ENCODE measurements at places on chromosomes 6 and 20. TPM values are rescaled to one million over a fixed set of nuclear protein-coding genes. Genes with fewer than 3 reads are reported as not detected.

CD93 gene
- 14.2 TPM for total RNA-seq

- no peak within 1 kb of the TSS for H3K4me3 ChIP-seq
- no peaks in the 10 kb centered on the region for H3K4me1 ChIP-seq
- no peak for DNase-seq
- no peak within 1 kb of the TSS for H3K27ac ChIP-seq
These were observed at the start of gene CDH26 for GRCh38 chr20:59958123-59958522. Gene CDH26, plus strand, starts transcription at chr20:59958423. Its CDS starts 304 bp downstream, at chr20:59958727.

- no peak for DNase-seq
- no peaks in the 10 kb centered on the region for H3K27me3 ChIP-seq
- H3K27ac ChIP-seq = no peak overlapping the region
- no peaks in the 10 kb centered on the region for H3K36me3 ChIP-seq
- no peaks in the 10 kb centered on the region for H3K4me1 ChIP-seq
These were observed 116.8 kb downstream of the OTOR start for GRCh38 chr20:16864963-16865362.

- no peak for DNase-seq
- H3K27ac ChIP-seq = no peak overlapping the region
- no peaks in the 10 kb centered on the region for H3K36me3 ChIP-seq
- H3K4me1 ChIP-seq = peaks cover 7% of the 10 kb centered on the region
These were observed 272.8 kb upstream of the SLC35B3 start for GRCh38 chr6:8707956-8708772.

GRCh38 chr6:107676042-107676441, 148.1 kb downstream of the SCML4 start:
- no peaks in the 10 kb centered on the region for H3K27me3 ChIP-seq
- no peak overlapping the region for H3K4me3 ChIP-seq
- DNase-seq = no peak
- peaks cover 5% of the 10 kb centered on the region for H3K4me1 ChIP-seq
- H3K27ac ChIP-seq = no peak overlapping the region
- no peaks in the 10 kb centered on the region for H3K36me3 ChIP-seq

DNA sequence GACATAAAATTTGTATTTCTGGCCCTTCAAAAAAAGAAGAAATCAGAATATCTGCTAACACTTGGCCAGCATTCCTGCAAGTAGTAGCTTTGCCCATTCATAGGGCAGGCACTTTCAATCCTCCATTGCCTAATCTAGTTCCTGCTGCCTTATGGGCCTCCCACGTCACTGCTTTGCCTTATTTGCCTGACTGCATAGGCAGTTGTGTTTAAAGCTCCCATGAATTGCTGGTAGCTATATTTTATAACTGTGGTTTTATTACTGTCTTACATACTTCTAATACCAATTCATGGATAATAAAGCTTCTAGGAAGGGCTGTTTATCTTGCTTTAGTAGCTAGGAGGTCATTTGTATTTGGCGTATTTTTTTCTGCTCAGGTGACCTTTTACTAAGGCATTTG, 7.7 kb upstream of the SLC35A1 start:
- DNase-seq = no peak
- no peak overlapping the region for H3K27ac ChIP-seq
- H3K27me3 ChIP-seq = no peaks in the 10 kb centered on the region
- no peaks in the 10 kb centered on the region for H3K4me1 ChIP-seq
- no peaks in the 10 kb centered on the region for H3K36me3 ChIP-seq

GRCh38 chr6:13484138-13484708, 3.2 kb downstream of the GFOD1 start:
- no peaks in the 10 kb centered on the region for H3K36me3 ChIP-seq
- peaks cover 19% of the 10 kb centered on the region for H3K4me1 ChIP-seq
- no peak for DNase-seq
- peak overlapping the region; percentile 77 for H3K4me3 ChIP-seq
- no peak overlapping the region for H3K27ac ChIP-seq

DNA sequence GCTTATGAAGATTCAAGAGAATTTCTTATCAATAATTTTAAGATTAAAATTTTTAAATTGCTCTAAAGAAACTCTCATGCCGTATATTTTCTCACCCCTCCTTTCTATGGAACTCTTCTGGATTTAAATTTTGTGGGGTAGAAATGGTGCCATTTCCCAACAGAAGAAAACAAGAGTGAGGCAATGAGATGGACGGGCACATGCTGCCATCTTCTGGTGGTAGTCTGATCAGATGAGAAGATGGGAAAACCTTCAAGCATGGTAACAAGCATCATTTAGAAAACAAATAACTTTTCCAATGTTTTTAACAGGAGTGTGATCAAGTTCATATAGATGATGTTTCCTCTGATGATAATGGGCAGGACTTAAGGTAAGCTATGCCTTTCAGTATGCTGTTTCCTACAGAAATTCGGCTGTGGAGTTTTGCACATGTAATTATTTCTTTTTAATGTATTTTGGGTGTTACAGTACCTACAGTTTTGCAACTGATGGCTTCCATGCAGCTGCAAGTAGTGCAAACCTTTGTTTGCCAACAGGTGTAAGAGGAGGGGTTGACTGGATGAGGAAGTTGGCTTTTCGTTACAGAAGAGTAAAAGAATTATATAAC, 271.4 kb downstream of the EYA4 start:
- H3K36me3 ChIP-seq = no peaks in the 10 kb centered on the region
- no peaks in the 10 kb centered on the region for H3K4me1 ChIP-seq
- no peak overlapping the region for H3K4me3 ChIP-seq

HDGFL1 gene
- total RNA-seq = not detected

DNA sequence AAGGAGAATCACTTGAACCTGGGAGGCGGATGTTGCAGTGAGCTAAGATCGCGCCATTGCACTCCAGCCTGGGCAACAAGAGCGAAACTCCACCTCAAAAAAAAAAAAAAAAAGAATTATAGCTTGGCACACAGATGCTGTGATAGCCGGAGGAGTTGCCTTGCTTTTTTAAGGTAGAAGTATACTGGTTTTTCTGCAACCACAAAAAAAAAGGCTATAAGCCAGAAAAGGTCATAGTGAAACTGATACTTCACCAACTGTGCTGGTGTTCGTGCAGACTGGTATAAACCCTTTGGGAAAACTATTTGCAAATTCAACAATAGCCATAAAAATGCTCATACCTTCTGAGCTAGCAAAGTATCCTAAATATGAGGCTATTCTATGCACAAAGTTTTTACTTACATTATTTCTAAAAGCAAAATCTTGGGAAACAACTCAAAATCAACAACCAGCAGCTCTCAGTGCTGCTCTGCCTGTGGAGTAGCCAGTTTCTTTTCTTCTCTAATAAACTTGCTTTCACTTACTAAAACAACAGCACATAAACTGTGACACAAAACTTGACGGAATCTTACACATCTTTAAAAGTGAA, 44.0 kb downstream of the B4GALT5 start:
- H3K4me1 ChIP-seq = peaks cover 48% of the 10 kb centered on the region
- H3K4me3 ChIP-seq = no peak overlapping the region
- no peaks in the 10 kb centered on the region for H3K27me3 ChIP-seq
- H3K27ac ChIP-seq = no peak overlapping the region

DNA sequence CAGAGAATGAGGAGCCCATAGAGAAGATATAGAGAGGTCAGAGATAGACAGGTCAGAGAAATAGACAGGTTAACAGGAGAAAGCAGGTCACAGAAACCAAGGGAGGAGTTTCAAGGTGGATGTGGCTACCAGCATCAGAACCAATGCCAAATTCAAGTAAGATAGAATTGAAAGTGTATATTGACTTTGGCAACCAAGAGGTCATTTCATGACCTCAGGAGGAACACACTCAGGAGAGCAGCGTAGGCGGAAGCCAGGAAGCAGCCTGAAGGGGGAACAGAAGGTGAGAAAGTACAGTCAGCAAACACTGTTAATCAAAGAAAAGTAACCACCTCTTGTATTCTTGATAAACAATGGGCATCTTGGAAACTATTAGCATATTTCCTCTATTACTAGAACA, 33.9 kb upstream of the ALDH8A1 start:
- H3K4me1 ChIP-seq = no peaks in the 10 kb centered on the region
- H3K4me3 ChIP-seq = no peak overlapping the region
- no peaks in the 10 kb centered on the region for H3K36me3 ChIP-seq
- no peaks in the 10 kb centered on the region for H3K27me3 ChIP-seq
- H3K27ac ChIP-seq = no peak overlapping the region
- no peak for DNase-seq

DNA sequence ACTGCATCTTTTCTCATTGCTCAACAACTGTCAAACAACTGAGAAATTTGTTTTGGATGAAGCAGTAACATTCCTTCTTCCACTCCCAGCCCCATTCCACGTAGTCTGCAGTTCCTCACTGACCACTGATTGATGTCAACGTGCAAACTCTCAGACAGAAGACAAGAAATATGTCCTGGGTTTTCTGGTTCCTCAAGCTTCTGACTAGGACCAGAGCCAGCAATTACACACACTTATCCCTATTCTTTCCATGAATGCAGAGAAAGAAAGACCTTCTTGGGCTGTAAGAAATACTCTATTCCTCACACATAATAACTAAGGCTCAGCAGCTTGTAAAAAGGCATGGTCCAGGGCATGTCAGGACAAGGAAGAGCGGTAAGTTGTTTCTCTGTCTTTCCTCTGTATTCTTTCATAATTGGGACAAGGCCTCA, 790.1 kb upstream of the SLC35B3 start:
- DNase-seq = no peak
- no peak overlapping the region for H3K4me3 ChIP-seq
- H3K27ac ChIP-seq = no peak overlapping the region
- H3K27me3 ChIP-seq = no peaks in the 10 kb centered on the region
- H3K36me3 ChIP-seq = no peaks in the 10 kb centered on the region

GPR6 gene
- not detected for total RNA-seq

GRCh38 chr20:34363465-34364222, 571 bp downstream of the ITCH start:
- peaks cover 45% of the 10 kb centered on the region for H3K4me1 ChIP-seq
- H3K36me3 ChIP-seq = no peaks in the 10 kb centered on the region
- H3K4me3 ChIP-seq = peak overlapping the region; percentile 80
- H3K27ac ChIP-seq = peak overlapping the region; percentile 92
- H3K27me3 ChIP-seq = no peaks in the 10 kb centered on the region

EEF1E1 gene
- total RNA-seq = 36.7 TPM

- no peak overlapping the region for H3K27ac ChIP-seq
- H3K4me3 ChIP-seq = no peak overlapping the region
- H3K4me1 ChIP-seq = no peaks in the 10 kb centered on the region
- H3K36me3 ChIP-seq = no peaks in the 10 kb centered on the region
- DNase-seq = no peak
These were observed 20.9 kb downstream of the L3MBTL1 start for GRCh38 chr20:43528258-43528875.

DNA sequence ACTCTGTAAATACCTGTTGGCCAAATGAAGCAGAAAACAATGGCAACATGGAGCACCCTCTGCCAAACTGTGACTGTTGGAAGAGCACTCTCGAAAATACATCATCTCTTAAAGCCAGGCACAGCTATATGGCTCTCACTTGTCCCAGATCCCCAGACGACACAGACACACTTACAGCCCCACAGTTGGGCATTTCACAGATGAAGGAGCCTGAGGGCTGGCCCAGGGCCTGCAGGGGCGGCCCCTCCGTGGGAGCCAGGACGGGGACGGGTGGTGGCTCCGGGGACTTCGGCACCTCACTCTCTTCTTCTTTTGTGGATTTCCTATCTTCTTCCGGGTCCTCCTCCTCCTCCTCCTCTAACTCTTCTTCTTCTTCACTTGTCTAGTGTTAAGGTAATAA, 18.4 kb upstream of the MRPS10 start:
- no peaks in the 10 kb centered on the region for H3K27me3 ChIP-seq
- H3K27ac ChIP-seq = no peak overlapping the region
- H3K36me3 ChIP-seq = no peaks in the 10 kb centered on the region

GRCh38 chr6:11828262-11828870, 49.8 kb upstream of the ADTRP start:
- no peaks in the 10 kb centered on the region for H3K4me1 ChIP-seq
- H3K4me3 ChIP-seq = no peak overlapping the region
- no peak for DNase-seq

REM1 gene
- 3.8 TPM for total RNA-seq

- no peak overlapping the region for H3K27ac ChIP-seq
- H3K27me3 ChIP-seq = no peaks in the 10 kb centered on the region
- no peak for DNase-seq
- peaks cover 5% of the 10 kb centered on the region for H3K36me3 ChIP-seq
- H3K4me3 ChIP-seq = no peak overlapping the region
- H3K4me1 ChIP-seq = peaks cover 16% of the 10 kb centered on the region
These were observed 907 bp upstream of the HLA-B start for GRCh38 chr6:31357886-31358285.

DNA sequence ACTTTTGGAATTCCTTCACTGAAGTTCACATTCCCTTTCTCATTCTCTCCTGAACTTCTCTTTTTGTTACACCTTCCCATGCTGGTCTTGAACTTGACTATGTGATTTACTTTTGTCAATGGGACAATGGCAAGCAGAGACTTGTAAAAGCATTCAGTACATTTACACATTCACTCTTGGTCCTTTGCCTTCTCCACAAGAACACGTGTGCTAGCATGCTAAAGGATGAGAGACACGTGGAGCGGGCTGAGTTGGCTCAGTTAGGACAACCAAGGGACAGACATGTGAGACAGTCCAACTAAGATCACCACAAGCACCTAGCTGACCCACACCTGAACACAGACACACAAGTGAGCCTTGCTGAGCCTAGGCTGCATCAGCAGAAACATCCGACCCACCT, 91.3 kb upstream of the PAK5 start:
- no peak overlapping the region for H3K4me3 ChIP-seq
- H3K4me1 ChIP-seq = no peaks in the 10 kb centered on the region
- no peaks in the 10 kb centered on the region for H3K27me3 ChIP-seq
- DNase-seq = no peak
- no peak overlapping the region for H3K27ac ChIP-seq
- no peaks in the 10 kb centered on the region for H3K36me3 ChIP-seq
